H1 (cell line): ENCODE measurements at places on chromosomes 16 and 17.

DNA sequence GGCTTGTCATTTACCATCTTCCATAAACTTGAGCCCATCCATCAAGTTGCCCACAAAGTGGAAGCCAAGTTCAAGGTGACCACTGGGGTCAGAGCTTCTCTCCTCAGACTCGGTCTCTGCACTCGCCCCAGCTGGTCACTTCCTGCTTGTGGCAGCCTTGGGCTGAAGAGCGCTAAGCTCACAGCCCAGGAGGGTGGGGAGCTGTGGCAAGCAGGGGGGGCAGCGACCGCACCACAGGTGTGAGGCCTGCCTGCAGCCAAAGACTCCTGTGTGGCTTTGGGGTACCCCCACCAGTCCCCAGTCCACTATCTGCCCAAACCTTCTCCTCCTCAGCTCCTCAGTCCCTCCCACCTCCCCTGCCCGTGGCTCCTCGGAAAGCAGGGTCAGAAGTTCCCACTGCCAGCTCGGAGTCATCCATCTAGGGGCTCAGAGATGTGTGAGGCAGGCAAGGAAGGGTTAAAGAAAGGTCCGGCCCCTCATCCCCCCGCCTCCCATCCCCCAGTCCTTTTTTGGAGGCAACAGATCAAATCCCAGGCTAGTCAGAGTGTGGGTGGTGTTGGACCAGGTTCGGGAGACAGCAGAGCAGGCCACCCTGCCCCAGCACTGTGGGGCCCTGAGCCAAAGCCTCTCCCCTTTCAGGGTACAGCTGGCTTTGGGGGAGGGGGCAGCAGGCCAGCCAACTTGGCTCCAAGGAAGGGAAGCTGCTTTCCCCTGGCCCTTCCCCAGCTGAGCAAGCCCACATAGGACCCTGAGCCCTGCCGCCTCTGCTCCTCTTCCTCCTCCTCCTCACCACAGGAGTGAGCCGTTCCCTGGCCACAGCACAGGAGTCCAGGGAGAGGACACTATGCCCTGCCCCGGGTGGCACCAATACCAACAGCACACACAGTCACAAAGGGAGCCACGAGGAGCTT lies 3.2 kb downstream of the CSF3 start:
- peak; percentile 29 for DNase-seq

GRCh38 chr16:22053921-22054341 lies 38.4 kb upstream of the VWA3A start:
- no peak for DNase-seq

DNA sequence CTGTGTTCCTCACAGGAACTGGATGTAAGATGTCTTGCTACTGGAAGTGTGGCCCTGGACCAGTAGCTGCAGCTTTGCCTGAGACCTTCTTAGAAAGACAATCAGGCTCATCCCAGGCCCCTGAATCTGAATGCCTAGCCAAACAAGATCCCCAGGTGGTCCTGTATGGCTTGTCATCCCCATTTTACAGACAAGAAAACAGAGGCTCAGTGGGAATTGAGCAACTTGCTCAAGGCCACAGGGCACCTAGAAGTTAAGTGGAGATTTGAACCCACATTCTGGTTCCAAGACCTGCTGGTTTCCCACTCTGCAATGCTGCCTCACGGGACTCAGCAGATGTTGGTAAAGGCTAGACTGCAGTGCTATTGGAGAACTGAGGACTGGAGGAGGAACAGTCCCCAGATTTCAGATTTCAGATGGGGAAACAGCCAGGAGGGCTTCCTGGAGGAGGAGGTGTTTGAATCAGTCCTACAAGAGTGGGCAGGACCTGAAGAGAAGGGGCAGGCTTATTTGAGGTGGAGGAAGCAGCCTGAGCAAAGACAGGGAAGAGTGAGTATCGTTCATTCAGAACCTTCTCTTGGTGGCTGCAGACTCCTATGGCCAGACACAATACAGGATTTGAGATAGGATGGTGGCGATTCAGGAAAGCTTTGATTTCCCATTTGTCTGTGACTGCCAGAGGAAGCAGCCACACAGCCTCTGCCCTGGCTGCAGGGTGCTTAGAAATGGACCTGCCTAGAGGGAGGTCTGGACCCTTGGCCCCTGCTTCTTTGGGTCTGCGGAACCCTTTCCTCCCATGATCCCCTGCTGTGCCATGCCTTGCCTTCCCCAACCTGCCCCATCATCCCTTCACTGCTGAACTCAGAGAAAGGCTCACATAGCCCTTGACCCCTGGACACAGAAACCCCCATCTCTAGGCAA lies 233.4 kb upstream of the NLRP1 start:
- no peak for DNase-seq

DNA sequence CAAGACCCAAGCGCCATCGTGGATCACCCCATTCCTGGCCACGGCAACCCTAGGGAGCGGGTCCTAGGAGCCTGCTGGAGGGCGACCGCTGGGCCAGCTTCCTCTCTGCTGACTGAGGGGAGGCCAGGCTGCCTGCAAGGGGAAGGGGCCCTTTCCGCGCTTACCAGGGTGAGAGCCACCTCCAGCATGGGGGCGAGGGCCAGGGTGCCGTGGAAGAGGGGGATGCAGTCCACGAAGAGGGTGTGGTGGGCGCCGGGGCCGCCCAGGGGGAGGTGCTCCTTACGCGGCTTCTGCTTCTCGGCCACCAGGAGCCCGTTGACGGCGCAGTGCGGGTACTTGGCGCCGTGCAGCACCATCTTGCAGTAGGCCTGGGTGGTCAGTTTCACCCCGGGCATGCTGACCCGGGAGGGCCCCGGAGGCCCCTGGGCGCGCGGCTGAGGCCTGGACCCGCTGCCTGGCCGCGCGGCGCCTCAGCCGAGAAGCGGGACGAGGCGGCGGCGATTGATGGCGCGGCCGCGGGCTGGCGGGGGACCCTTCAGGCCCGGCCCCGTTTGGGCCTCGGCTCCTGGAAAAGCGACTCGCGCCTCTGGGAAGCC lies 345 bp downstream of the EMC8 start:
- no peak for DNase-seq

DNA sequence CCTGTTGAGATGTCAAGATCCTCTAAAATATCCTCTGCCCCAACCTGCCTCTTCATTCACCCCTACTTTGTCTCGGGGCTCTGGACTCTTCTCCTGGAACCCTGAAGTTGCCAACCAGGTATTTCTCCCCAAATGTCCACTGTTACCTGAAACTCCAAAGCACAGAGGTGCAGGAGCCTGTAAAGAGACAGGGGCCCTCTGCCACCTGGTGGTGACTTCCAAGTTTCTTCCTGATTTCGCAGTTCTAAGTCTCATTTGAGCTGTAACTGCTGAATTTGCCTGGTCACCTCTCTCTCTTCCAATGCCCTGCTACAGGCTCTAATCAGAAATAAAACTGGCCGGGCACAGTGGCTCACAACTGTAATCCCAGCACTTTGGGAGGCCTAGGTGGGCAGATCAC lies 77.1 kb upstream of the RCVRN start:
- DNase-seq: peak; percentile 25

- DNase-seq: no peak
Observed at GRCh38 chr17:41615454-41615853, 2.9 kb upstream of the KRT16 start.

- DNase-seq: no peak
Observed at GRCh38 chr17:78092794-78093324, 35.7 kb downstream of the TMC6 start.

- peak; percentile 57 for DNase-seq
Observed at GRCh38 chr17:11909348-11909747, 87.9 kb downstream of the ZNF18 start.

DNA sequence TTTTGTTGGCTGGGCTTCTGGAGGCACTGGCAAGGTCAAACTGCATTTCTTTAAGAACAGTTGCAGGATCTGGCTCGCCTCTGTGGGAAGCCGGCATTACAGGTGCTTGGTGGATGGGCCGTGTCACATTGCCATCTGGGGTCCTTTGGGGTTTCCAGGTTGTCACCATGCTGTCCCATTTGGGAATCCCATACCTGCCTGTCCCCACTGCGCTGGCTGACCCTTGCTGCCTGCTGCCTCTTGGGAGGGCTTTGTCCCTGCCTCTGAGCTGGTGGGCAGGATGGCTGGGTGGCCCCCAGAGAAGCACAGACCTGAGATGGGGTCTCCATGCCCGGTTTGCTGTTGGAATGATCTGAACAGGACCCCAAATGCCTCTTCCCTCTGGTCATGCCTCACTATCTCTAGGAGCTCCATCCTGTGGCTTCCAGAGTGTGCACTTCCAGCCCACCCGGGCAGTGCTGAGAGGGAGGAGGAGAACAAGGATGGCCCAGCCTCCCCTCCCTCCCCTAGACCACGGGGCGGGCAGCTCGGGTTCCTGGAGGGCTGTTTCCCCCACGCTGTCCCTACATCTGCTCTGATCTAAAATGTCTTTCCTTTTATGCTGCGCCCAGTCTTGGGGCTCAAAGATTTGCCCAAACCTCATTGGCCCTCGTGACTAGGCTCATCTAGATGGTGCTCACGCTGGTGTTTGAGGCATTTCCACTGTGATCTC lies 28.0 kb downstream of the OR1D5 start:
- DNase-seq: no peak

- no peak for DNase-seq
Observed at GRCh38 chr16:20879175-20880040, 20.8 kb downstream of the DCUN1D3 start.

GRCh38 chr17:2926019-2926650 lies 129.9 kb downstream of the RAP1GAP2 start:
- no peak for DNase-seq

DNA sequence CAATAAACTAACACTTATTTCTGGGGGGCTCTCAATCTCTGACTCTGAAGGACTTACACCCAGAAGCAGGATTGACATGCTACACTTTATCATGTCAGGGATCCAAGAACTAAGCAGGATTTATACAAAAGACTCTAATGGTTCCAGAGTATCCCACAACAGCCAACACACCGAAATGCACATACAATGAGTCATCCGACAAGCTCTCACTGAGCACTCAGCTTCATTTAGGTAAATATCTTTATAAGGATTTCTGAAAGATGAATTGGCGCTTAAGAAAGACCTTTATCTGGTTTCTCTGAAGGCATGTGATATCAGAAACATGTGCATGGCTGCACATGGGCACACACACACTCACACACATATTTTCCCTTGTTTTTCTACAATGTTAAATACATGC lies 77.2 kb downstream of the TOX3 start:
- DNase-seq: no peak

DNA sequence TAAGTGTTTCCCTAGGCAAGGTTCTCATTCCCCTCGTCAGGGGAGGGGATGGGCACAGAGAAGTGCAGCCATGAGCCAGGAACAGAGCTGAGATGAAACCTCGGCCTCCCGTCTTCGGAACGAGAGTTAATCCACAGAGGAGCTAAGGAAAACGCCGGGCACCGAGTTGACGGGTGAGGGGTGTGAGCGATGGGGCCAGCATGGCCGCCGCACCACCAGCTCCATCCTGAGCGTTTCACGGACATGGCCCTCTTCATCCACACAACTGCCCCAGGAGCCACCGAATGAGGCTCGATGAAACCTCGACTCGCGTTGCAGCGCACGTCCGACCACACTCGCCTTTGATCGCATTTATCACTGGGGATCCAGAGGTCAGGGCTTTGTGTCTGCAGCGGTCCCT lies 21.5 kb downstream of the CA5A start:
- DNase-seq: no peak
